Breast epithelium (tissue), 4 donors: ENCODE measurements at places on chromosomes 4 and X.

GRCh38 chr4:54566608-54567007 lies 91.1 kb upstream of the KIT start:
- DNase-seq, result no peak

- no peak for DNase-seq
Measured at GRCh38 chrX:104108955-104109354, 3.4 kb upstream of the ZCCHC18 start.

DNA sequence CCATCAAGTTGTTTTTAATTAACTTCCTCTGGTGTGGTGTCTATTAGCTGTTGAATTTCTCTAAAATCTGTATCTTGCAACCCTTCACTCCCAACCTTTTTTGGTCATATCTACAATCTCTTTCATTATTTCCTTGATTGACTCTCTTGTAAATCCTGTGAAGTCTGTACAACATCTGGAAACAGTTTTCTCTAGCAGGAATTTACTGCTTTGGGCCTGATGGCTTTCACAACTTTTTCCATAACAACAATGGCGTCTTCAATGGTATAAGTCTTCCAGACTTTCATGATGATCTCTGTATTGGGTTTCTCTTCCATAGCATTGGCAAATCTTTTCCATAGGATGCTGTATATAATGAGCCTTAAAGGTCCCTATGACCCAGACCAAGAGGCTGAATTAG lies 49.0 kb downstream of the TBC1D19 start:
- DNase-seq, result no peak

- no peak for DNase-seq
Measured at GRCh38 chr4:139913398-139913990, 240.5 kb downstream of the MAML3 start.

GRCh38 chrX:103343105-103343504 lies 13.1 kb downstream of the TCEAL7 start:
- DNase-seq, result no peak

GRCh38 chr4:156545003-156545785 lies 426.4 kb downstream of the PDGFC start:
- DNase-seq, result no peak

DNA sequence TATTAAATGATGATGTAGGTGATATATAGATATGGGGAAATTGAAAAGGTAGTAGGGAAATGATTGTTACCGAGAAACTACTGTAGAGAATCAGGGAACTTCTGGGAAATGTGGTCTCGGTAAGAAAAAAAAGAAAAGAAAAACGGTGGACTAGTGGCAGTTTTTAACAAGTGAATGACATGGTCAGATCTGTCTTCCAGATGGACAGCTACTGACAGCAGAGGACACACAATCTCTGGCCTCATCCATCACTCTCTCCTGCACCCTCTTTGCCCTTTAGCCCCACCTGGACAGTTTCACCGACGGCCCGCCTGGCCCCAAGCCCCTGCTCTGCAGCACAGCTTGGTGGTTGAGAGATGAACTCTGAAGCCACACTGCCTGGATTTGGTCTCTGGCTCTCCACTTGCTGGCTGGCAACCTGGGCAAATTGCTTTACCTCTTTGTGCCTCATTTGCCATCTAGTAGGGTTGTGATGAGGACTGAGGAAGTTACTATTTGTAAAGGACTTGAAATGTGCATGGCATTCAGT lies 23.4 kb downstream of the RBM47 start:
- DNase-seq, result no peak

GRCh38 chr4:66300336-66300934 lies 630.1 kb upstream of the EPHA5 start:
- DNase-seq, result no peak

DNA sequence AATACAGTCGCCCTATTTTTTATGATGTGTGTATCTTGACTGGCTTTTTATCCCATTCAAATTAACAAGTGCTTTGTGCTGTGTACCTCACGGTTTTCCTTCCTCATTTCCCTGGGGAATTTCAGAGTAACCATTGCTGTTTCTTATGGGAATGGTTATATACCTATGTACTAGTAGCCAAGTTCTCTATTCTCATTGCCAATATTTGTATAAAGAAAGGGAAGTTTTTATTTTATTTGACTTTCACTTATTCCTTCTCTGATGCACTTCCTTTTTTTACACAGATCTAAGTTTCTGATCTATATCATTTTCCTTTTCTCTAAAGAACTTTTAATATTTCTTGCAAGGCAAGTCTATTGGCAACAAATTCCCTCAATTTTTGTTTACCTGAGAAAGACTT lies 181.3 kb downstream of the SOWAHB start:
- DNase-seq, result no peak

DNA sequence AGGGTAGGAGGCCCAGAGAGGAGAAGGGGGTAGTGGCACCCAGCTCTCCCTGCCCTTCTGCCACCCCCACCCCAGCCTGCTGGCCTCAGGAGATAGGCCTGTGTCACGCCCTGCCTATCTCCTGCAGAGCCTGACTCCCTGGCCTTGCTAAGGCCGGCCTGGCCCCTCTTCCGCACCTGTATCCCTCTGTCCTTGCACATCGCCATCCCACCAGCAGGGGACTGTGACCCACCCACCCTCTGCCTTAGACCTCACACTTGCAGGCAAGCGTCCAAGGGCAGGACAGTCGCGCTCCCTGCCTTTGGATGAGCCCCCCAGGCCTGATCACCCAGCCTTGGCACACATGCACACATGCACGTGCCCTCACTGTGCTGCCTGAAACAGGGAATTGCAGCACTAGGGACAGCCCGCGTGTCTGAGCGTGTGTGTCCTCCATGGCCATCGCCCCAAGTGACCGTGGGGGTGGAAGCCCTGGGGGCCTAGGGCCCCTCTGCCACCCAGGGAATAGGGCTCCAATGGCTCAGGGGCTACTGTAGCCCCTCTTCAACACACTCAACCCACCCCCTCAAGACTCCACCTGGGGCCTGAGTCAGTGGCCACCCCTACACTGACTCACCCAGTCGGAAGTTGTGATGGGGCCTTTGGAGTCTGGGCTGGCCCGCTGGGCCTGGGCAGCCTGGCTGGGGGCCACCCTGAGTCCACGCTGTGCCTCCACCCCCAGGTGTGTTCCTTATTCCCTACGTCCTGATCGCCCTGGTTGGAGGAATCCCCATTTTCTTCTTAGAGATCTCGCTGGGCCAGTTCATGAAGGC lies 2.1 kb downstream of the SLC6A8 start:
- DNase-seq, result no peak

DNA sequence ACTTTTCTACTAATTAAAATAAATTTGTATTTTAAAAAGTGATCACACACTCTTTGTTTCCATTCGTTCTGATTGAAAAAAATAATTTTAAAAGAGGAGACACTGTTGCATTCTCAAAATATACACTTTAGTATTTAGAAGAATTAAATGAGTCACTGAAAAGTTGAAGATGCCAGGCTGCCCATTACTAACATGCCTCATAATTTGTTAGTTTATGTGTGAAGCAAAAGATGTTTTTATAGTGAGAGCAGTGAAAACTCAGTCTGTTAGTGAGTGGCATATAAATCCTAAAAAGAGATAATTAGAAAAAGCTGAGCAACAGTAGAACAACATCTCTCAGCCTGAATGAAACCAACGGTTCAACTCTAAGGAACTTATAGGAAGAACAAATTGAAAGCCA lies 143.4 kb downstream of the CDS1 start:
- DNase-seq, result no peak

GRCh38 chrX:133333154-133333750 lies 82.0 kb downstream of the GPC4 start:
- no peak for DNase-seq

GRCh38 chr4:845836-846251 lies 19.9 kb upstream of the CPLX1 start:
- no peak for DNase-seq

DNA sequence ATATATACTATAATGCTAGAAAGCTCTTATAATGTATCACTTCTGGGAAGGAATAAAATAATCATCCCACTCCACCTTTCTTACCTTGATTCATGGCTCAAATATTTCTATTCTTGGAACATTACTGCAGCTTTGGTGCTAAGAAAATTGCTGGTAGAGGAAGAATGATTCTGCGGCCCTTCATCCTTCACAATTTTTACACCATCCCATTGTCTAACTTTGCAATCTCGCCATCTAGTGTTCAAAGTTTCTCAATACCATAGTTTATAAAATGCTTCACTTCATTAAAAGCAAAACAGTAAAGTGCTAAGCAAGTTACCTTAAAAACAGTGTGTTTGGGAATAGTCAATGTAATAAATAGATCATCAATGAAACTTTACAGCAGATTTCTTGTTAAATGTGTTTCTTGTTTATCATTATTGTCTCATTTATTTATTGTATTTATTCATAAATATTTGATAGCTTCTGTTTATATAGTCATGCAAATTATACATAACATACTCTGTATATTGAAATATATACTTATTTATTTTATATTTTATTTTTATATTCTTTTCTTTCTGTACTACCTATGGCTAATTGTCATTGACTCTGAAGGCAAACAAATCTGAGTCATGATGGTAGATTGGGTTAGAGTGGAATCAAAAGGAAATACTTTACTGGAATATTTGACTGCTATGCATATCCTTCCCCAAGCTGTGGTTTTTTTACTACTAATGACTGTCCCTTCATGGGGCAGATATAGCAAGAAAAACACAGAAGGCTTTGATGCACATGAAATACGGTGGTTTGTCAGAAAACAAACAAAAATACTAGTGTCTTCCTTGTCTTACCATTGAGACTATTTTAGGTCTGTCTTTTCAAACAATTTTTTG lies 390.7 kb downstream of the MAPK10 start:
- no peak for DNase-seq

- DNase-seq, result no peak
Measured at GRCh38 chr4:55397520-55398321, 2.0 kb downstream of the TMEM165 start.

GRCh38 chr4:112808001-112808400 lies 171.1 kb downstream of the LARP7 start:
- no peak for DNase-seq

DNA sequence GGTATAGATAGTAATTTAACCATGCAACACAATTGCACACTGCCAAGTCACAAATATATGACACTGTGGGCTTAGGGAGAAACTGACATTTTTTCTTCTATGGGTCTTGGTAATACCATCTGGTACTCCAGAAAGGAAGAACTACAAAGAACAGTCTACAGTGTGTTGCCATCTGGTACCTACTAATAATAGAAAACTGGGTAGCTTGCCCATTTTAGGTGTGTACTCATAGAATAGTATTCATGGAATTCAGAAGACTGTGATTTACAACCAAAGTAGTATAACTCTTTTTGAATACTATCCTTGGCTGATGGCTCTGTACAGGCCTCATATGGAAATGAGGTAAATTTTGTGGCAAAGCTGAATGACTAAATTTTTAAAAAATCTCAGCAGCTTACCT lies 132.6 kb upstream of the RPS6KA6 start:
- DNase-seq, result no peak

GRCh38 chr4:91032725-91033445 lies 905.7 kb downstream of the CCSER1 start:
- DNase-seq, result no peak

DNA sequence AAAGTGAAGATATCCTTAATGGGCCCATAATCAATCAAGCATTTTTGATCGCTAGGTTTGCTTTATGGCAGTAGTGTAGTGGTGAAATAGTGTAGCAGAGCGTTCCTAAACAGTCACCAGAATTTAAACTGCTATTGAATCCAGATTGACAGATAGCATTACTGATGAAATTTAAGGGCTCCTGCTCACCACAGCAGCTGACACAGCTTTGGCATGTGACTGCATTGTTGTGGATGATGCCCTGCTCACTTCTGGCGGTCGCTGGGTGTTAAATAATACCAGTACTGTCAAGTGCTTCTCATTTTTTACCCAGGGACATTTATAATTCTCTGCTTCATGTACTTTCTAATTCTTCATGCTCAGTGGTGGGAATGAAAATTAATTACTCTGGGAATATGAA lies 102.0 kb upstream of the ARHGAP24 start:
- no peak for DNase-seq

- DNase-seq, result no peak
Measured at GRCh38 chr4:79017481-79017880, 78.2 kb upstream of the PAQR3 start.

- no peak for DNase-seq
Measured at GRCh38 chr4:105622269-105622668, 69.8 kb downstream of the ARHGEF38 start.

GRCh38 chr4:18022572-18023050 lies 1.1 kb upstream of the LCORL start:
- no peak for DNase-seq

DNA sequence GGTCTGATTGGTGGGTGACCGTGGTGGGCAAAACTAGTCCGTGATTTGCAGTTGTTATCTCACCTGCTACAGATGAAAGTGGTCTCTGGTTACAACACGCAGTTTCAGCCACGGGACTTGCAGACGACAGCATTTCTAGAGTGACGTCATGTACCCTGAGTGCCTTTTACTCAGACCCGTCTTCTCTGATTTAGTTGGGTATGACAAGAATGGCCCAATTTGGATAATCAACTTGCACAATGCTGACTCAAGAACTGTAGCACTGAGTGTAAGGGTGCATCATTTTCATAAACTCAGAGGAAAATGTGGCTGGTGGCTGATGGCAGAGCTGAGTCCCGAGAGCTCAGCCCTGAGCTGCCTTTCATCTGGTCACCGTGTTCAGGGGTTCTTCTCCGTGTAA lies 281.4 kb upstream of the FRG1 start:
- no peak for DNase-seq

DNA sequence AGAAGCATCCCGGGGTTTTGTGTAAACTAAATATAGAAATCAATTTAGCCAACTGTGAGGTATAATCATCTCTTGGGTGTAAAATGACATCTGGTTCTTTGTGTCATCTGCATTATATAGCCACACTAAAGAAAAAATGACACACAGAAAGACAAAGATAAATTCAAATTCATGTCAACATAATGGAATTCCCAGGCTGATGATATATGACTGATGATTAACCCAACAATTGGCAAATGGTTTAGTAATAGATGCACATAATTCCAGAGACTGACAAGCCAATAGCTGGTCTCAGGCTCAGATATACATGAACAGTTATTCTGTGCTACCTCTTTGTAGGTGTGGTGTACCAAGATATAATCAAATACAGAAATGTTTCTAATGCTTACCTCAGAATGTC lies 375.4 kb upstream of the PITX2 start:
- no peak for DNase-seq

GRCh38 chrX:104316739-104317138 lies 62.0 kb upstream of the ESX1 start:
- no peak for DNase-seq

- DNase-seq, result peak; percentile 17
Measured at GRCh38 chrX:20742106-20742505, 475.4 kb upstream of the RPS6KA3 start.

- no peak for DNase-seq
Measured at GRCh38 chr4:159117968-159118367, 15.1 kb downstream of the RAPGEF2 start.

DNA sequence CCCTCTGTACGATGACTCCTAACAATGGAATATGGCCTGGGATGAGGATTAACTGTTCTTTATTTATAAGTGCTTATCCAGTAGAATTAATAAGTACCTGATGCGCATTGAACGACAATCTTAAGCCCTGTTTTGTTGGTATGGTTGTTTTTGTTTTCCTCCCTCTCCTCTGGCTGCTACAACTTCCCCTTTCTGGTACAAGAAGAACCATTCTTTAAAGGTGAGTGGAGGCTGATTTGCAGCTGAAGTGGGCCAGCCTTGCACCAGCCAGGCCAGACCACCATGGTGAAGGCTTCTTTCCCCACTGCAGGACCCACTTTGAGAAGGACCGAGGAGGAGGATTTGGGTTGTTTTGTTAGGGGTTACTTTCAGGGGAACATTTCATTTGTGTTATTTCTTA lies 113.3 kb downstream of the PARM1 start:
- DNase-seq, result no peak

GRCh38 chrX:119583431-119584059 lies 9.2 kb downstream of the UBE2A start:
- no peak for DNase-seq
